ENCODE measurements at places on chromosomes 6 and 20. TPM values are rescaled to one million over a fixed set of nuclear protein-coding genes. Genes with fewer than 3 reads are reported as not detected.

DNA sequence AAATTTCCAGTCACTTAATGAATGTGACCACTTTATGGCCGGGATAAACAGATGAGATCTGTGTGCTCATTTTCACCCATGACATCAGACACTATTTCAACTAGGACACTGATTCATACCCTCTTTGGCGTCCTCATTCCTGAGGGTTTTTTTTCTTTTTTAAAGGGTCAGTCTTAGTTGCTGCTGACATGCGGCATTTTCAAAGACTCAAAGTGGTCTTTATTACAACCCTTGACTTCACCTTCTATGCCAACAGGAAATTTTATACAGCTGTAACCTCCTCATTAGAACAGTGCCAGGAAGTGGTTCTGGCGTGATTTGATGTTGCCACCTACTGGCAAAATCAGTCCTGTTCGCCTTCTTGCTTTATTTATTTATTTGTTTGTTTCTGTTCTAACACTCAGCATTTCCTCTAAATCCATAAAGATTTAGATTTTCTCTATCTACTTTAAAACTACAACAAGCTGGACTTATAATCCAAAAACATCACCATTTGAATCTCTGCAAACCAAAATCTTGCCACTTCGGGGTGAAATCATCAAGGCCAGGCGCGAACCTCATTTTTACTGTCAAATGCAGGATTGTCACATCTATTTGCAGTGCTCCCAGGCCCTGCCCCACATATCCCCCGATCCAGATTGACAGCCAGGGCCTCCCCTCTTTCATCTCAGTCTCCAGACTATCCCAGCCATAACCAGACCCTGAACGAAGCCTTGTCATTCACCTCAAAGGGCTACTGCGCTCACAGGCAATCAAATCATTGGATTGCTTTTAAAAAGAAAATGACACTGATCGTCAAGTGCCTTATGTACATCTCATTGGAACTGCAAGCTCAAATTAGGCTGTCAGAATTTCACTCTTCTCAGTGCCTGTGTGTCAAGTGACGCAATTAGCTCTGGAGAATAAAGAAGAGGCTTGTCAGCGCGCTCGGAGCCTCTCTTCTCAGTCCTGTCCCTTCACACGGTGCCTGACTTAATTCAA, 77.5 kb downstream of the C6orf118 start:
- DNase-seq = peak; percentile 62

- no peak for DNase-seq
Observed at GRCh38 chr20:4838526-4838925, 116.8 kb downstream of the PRND start.

GRCh38 chr6:18122128-18123093, at the start of gene NHLRC1:
Gene NHLRC1 (minus strand): TSS chr6:18122677. CDS start chr6:18122606, 71 bp downstream.
- DNase-seq = peak; percentile 93

- peak; percentile 45 for DNase-seq
Observed at GRCh38 chr6:169326067-169326799, 72.6 kb upstream of the THBS2 start.

- DNase-seq = no peak
Observed at GRCh38 chr6:33740204-33740608, 6.5 kb downstream of the IP6K3 start.

GRCh38 chr20:57386762-57387161, 4.4 kb upstream of the RBM38 start:
- no peak for DNase-seq

DNA sequence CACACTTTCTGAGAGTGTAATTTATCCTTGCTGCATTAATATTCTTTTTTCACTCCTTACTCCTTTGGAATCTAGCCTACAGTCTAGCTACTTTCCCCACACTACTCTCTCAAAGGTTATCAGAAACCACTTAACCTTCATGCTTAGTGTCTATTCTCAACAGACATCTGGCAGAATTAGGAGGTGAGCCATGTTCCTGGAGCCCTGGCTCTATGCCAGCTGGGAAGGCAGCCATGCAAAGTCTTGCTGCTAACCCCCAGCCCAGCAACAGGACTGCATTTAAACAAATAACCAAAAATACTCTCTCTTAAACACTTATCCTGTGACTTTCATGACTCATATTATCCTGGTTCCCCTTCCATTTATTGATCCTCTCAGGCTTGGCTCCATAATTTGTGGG, 260.2 kb downstream of the BCKDHB start:
- DNase-seq = no peak

DNA sequence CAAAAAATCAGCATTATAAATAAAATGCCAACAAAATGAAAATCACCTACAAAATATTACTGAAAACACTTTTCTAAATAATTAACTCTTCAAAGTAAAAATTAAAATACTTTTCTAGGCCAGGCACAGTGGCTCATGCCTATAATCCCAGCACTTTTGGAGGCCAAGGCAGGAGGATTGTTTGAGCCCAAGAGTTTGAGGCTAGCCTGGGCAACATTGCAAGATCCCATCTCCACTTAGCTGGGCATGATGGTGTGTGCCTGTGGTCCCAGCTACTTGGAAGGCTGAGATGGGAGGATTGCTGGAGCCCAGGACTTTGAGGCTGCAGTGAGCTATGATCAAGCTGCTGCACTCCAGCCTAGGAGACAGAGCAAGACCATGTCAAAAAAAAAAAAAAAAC, 6.4 kb downstream of the SERPINB9 start:
- DNase-seq = no peak

- DNase-seq = no peak
Observed at GRCh38 chr20:32125506-32125905, 16.0 kb downstream of the TM9SF4 start.

DNA sequence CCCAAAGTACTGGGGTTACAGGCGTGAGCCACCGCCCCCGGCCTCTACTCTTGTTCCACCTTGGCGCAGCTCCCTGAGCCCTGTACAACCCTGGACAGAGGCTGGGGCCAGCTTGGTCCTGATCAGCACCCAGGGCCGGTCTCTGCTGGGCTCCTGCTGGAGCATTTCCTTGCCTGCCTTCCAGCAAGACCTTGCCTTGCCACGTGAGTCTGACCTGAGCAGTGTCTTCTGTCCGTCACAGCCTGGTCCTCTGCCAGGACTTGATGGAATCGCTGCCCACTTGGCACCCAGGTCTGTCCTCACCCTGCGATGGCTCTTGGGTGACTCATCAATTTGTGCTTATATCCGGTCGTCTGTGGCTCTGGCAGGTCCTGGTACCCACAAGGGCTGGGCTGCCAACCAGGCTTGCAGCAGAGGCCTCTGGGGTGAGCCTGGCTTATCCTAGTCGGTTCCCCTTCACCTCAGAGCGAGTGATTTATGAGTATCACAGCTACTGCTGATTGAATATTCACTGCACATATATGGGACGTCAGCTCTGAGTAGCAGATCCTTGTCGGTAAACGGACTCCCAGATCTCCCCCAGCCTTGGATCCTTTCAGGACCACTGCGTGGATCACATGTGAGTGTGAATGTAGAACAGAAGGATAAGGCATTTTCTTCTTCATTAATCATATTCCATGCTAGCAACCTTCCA, 10.1 kb upstream of the SULF2 start:
- DNase-seq = peak; percentile 99

GRCh38 chr20:63617092-63617875, 9.6 kb downstream of the GMEB2 start:
- DNase-seq = no peak

DNA sequence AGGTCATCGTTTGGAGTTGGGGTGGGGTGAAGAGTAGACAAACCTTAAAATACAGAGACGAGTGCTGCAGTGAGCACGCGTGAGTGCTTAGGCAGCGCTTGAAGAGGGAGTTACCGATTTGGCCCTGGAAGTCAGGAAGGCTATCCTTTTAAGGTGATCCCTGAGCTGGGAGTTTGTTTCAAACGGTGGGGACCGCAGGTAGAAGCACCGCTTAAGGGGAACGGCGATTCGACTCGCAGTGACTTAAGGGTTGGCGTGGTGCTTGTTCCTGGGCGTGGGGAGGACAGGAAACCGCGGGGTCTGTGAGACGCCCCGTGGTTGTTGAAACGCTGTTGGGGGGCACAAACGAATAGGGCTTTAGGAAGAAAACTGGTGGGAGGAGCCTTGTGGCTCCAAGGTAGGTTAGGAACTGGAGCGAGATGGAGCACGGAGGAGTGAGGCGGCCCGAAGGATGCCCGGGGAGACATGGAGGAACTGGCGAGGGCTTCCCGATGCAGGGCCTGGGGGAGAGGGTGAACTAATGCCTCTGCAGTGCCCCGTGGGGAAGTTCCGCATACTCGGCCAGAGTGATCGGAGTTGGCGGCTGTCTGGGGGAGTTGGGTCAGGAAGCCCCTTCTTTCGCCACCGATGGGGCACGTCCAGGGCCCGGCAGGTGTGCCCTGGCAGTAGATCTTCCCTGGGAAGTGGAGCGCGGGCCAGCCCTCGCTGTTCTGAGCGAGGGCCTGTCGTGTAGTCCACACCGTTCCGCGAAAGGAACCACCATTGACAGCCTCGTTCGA, 1.3 kb upstream of the CDYL start:
- no peak for DNase-seq

GRCh38 chr20:39253051-39253755, 291.1 kb downstream of the DHX35 start:
- no peak for DNase-seq

DNA sequence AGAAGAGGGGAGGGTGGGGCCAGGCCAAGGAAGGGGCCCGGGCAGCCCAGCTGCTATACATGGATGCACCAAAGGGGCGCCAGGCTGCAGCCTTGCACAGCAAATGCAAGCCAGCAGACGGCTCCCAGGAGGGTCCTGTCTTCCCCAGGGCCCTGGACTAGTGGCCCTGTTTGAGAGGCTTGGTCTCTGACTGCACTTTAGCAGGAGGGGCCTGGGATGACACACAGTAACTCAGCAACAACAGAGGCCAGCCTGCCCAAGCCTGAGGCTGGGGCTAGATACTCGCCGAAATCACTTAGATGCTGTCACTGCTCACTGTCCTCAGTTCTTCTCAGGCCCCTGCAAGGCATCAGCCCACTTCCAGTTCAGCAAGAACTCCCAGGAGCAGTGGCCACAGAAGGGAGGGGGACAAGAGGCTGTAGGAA, 73.5 kb downstream of the TRAM2 start:
- peak; percentile 58 for DNase-seq

- no peak for DNase-seq
Observed at GRCh38 chr6:75118925-75119515, 86.8 kb downstream of the COL12A1 start.

DNA sequence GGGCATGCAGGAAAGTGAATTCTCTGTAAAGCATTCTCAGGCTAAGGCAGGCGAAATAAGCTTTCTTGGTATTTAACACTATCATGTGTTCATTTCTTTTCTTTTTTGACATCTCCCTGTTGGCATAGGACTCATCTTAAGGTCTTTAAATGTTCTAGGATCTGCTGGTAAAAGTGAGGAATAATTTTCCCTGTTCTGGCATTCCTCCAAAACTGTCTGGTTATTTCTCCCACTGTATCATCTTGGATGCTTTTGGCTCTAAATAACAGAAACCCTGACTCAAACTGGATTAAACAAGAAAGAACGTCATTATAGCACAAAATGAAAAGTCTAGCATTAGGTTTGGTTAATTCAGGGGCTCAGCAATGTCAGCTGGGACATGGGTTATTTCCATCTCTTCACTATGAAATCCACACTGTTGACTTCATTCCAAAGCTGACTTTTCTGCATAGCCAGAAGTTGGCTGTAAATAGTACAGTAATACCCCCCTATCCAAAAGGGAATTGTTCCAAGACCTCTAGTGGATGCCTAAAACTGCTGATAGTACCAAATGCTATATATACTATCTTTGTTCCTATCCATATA, 37.9 kb upstream of the SNAP25 start:
- DNase-seq = no peak

GRCh38 chr6:38345586-38345985, 294.1 kb downstream of the BTBD9 start:
- no peak for DNase-seq

DNA sequence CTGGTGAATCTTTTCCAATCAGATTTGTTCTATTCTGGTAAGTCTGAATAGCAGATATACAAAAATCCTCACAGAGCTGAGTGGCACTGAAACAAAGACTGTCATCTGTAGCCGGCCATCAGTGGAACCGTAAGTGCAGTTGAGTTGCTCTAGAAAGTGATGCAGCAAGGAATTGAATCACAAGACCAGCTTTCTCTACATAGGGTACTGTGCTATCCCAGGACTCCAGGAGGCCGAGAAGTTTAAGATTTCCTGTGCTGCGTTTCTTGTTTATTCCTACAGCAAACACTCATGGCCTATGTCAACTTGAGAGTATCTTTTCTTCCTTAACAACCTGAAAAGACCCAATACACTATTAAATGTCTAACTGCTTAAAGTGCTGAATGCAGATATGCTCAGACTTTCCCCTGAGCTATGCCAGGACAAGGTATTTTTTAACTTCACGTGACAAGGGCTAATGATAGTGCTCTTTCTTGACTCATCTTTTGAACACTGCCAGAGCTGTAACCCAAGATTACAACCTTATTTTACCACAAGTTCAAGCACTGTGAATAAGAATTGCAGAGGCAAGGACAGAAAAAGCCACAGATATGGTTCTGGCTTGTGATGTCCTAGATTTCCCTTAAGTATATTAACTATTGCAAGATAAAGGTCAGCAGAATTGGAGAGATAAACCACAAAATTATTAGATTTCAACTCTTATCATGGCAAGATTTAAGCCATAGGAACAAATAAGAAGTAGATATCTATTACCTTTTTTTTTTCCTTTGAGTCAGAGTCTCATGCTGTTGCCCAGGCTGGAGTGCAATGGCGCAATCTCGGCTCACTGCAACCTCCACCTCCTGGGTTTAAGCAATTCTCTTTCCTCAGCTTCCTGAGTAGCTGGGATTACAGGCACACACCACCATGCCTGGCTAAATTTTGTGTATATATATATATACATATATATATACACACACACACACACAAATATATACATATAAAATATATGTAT, 71.6 kb downstream of the GJA1 start:
- DNase-seq = no peak

GRCh38 chr20:431012-431904, 23.2 kb downstream of the RBCK1 start:
- DNase-seq = peak; percentile 91

DNA sequence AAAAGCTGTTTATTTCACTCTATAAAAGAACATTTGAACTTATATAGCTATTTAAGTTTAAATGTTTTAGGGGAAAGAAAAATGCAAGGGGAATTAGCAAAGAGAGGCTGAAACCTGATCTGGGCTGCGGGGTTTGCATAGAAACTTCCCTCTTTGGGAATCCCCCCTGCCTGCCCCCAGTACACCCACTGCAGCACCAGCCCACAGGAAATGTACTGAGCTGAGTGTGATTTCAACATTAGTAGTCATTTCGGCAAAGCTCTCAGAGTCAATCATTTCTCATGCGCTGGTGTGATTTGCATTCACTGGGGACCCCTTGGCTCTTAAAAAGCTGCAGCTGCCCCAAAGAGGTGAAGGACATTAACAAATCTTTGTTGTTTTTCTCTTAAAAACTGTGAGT, 859.4 kb downstream of the MAFB start:
- no peak for DNase-seq

GRCh38 chr20:5078399-5078958, 41.3 kb downstream of the PCNA start:
- DNase-seq = peak; percentile 33

The TRDN gene
- total RNA-seq = not detected

The GFRAL gene
- total RNA-seq = not detected

The SLC17A2 gene
- not detected for total RNA-seq

The ZNF391 gene
- 5.9 TPM for total RNA-seq

The LIN28B gene
- total RNA-seq = 0.11 TPM
